ENCODE measurements at places on chromosomes 3 and 15.

DNA sequence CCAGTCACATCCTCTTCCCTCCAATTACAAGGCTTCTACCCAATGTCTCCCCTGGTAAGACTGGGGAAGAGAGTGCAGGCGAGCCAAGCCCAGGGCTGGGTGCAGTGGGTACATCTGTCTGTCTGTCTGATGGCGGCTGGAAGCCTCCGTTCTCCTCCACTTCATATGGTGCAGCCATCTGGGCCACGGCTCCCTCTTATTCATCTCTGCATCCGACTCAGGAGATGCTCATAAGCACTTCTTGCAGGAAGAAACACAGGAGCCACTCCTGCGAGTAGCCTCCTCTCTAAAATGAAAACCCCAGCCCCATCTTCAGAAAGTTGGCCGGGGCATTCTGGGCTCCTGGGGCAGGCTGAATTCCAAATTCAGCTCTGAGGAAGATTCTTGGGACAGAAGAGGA is 67.5 kb upstream of the SLC6A6 start:
- DNase-seq, result no peak

DNA sequence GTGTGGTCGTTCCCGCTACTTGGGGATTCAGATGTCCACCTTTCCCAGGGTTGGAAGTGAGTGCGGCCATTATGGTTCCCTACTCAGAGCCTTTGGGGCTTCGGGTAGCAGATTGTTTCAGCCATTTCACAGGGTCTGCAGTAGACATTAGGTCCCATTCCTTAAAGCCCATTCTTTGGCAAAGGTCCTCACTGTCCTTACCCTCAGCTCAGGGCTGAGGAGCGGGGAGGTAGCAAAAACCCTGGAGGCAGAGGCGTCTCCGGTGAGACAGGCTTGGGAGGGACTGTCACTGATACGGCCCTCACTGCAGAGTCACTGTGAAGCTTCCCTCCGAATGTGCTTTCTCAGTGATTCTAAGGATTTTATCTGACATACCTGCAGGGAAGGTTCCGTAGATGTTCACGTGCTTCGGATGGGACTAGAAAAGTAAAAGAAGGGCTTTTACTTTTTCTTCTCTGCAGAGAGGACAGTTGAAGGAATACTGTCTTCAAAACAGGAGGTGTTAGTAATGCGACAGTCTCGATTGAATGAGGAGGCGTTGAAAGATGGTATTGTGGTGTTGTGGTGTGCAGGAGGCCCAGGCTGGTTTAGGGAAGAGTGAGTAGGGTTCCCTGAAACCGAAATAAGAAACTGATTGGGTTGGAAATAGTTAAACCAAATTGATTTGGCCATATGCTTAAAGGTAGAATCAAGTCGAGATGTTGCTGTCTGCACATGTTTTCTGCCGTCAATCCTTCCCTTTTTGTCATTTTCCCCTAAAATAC is 630 bp downstream of the ATP6V1A start:
- DNase-seq, result no peak

DNA sequence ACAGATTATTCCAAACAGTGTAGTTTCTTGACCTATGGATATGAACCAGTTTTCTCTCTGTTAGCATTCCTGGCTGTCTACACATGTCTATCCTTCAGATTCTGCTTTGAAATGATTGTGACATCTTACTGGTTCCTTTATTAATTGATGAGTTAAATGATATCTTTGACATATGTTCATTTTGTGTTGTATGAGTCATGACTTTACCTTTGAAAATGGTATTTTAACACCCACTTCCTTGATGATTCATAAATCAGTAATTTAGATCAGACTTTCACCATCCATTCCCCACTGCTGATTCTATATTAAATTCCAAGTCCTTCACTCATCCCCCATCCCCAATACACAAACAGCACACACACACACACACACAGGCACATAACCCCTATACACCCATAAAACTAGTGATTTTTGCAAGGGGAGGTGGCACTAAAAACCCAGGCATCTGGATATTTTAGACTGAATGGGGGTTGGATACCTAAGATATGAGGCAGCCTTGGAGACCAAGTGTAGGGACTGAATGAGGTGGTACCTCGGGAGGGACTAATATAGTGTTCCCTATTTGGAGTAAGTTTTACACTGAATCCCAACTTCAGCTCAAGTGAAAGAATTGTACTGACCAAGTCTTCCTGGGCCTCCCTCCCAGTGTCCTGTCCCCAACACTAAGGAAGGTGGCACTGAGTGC is 9.7 kb downstream of the CCK start:
- no peak for DNase-seq

DNA sequence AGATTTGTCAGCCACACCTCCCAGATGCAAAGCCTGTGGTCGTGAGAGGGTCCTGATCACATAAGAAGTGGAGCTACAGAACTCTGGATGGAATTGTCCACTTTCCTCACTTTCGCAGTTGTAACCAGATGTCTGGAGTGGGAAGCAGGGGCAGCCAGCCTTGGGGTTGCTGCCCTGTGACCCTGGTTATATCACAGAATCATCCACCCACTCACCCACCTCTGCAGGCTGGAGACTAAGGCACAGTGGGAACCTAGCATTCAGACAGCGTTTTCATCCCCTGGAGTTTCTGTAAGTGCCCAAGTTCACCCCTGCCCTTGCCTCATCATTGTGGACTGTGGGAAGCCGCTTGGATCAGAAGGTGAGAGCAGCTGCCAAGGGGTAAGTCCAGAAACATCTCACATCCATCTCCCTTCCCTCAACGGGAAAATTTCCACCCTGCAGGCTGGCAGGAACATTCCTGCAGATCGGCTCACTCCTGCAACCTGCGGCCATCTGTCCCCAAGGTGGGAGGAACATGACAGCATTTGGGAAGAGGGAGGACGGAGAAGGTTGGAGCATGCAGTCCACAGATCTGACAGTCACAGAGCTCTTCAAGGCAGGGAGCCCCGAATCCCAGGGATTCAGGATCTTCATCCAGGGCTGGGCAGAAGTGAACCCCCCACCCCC is 2.9 kb upstream of the IQSEC1 start:
- no peak for DNase-seq

GRCh38 chr15:47384776-47385175 is 332.5 kb upstream of the SEMA6D start:
- DNase-seq, result no peak

DNA sequence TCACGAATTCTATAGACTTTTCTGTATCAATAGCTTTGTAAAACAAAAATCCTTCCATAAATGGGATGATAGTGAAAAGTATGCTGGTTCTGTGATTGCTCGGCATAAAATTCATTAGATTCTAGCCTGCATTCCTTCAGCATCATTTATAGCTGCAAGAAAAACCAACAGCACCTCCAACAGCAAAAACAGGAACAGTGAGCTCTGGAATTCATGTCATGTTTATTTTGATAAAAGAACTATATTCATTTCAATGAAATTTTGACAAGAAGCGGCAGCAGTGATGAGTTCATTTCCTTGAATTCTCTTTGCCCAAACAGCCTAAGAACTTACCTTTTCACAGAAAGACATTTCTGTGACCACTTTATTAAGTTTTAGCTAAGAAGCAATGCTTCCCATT is 515.2 kb upstream of the CCDC54 start:
- peak; percentile 14 for DNase-seq

- no peak for DNase-seq
Observed at GRCh38 chr3:152718810-152719209, 116.1 kb upstream of the P2RY1 start.

GRCh38 chr3:144317961-144318360 is 346.3 kb downstream of the DIPK2A start:
- DNase-seq, result no peak

DNA sequence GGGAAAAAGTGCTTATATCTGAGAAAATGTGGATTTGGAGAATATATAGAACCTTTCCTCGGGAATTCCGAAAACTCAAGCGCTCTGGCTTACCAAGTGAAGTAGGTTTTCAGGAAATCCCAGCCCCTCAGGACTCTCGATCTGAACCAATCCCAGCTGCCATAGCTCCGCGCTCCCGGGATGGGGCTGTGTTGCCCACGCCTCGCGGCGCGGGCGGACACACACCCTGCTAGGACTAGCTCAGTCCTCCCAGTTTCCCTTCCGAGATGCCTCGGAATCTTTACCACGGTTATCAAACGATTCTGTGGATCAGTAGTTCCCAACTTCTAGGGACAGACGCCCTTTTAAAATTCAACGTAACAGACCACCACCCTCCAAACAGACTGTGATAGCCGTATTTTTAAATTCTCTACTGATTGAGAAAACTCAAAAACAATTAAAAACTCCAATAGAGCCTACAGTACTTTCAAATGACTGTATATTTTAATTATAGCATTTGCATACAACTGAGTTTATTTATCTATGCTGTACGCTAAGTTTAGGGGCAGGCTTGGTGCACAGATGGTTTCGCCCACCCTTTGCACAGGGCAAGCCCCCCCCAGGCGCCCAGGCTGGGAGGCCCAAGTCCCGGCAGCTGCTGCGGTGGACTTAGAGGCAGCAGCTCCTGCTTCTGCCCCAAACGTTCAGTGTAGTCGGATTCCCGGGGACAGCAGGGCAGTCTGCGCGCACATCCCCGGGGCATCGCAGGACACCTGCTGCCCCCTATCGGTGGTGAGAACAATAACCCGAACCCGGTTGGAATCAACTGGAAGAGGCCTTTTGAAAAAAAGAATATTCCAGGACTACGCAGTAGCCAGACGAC is 52.3 kb downstream of the CCDC54 start:
- peak; percentile 82 for DNase-seq

GRCh38 chr3:193800138-193801043 is 207.4 kb downstream of the OPA1 start:
- no peak for DNase-seq

DNA sequence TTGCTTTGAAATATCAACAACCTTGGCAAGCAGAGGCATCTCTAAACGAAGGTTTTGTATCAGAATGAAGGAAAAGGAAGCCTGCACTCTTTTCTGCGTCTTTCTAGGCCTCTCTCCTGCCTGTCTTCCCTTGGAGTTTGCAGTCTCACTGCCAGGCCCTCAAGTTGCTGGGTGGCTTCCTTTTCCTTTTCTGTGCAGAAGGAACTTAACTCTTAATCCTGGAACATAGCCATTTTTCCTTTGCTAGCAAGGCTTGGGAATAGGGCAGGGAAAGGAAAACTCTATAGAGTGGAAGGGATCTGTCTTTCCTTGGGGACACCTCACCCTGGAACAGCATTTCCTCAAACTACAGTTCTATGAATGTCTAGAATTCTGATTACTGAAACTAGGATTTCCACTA is 32.8 kb downstream of the TLNRD1 start:
- DNase-seq, result no peak

GRCh38 chr15:90104551-90104950 is 2.3 kb upstream of the IDH2 start:
- DNase-seq, result no peak

- DNase-seq, result no peak
Observed at GRCh38 chr15:56754772-56755370, 21.6 kb upstream of the ZNF280D start.

GRCh38 chr15:45640616-45641015 is 5.8 kb downstream of the SQOR start:
- DNase-seq, result peak; percentile 42

GRCh38 chr3:58216496-58217195 is 5.9 kb upstream of the DNASE1L3 start:
- DNase-seq, result no peak

DNA sequence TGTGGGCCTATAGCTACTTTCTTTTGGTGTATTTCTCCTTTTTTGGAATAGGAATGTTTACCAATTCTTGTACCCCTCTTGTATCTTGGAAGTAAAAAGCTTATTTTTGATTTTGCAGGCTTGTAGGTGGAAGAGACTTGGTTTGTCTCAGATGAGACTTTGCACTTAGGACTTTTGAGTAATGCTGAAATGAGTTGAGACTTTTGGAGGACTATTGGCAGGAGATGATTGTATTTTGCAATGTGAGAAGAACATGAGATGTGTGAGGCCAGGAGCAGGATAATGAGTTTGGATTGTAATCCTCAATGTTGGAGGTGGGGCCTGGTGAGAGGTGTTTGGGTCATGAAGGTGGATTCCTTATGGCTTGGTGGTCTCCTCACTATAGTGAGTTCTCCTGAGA is 106.3 kb downstream of the KBTBD8 start:
- no peak for DNase-seq

DNA sequence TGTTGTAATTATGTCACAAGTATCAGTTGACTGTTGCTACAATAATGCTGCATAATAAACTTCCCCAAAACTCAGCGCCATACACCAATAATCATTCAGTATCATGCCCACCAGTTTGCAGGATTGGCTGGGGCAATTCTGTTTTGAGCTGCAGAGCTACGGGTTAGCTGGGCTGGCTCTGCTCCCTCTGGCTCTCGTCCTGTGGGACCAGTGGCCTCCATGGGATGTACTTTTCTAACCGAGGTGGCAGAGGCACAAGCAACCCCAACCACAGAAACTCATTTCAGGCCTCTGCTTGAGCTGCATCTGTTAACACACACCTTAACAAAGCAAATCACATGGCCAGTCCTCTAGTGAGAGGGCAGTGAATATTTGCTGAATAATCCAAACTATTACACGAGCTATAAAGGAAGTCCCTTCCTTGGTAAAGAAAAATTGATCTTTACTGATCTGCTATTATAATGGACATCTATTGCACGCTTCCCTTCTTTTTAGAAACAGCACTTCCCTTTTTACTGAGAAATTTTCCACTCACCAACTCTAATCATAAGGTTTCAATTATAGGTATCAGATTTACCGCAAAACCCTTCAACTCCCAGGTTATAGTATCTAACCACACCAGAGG is 10.9 kb upstream of the BCL2A1 start:
- DNase-seq, result no peak

DNA sequence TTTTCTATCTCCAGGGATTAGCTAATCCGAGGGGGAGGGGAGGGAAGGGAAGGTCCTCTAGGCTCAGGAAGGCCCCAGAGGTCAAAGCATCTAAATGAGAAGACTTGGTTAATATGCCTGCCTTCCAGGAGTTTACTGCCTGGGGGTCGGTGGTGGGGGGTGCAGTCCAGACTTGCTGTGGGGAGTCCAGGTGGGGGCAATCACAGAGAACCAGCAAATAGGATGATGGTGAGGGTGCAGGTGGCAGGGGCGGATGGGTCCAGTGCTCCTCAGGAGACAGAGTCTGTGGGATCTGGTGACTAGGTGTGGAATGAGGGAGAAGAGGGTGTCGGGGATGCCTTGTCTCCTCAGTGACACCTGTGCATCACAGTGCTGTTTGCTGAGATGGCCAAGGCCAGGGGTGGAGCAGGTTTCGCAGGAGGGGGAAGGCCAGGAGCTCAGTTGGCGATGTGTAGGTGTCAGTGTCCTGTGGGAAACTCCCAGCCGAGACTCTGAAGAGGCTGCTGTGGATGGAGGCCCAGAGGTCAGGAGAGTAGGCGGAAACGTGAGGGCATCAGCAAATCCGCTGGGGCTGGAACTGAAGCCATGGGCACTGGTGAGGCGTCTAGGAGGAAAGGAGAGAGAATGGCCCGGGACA is 8.1 kb downstream of the CFAP100 start:
- DNase-seq, result no peak

GRCh38 chr3:74630602-74631001 is 16.1 kb upstream of the CNTN3 start:
- peak; percentile 49 for DNase-seq

- DNase-seq, result no peak
Observed at GRCh38 chr3:70532806-70533205, 220.4 kb upstream of the MDFIC2 start.

DNA sequence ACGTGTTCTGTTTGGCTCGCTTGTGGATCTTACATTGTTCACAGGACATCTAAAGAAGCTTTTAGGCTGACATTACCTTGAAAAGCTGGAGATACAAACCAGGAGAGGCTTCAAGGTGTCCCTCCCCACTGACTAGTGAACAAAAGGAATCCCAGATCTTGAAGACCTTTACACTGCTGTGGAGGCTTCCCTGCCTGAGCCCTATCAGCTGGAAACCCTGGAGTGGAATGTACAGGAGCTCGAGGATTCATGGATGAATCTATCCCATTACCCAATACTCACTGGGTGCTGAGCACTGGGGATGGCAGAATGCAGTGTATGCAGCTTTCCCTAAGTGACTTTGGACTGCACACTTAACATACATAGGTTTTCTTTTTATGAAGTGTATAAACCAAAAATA is 82.3 kb upstream of the MFGE8 start:
- no peak for DNase-seq

Measured in fibroblast of the conjunctiva (primary cell).